ENCODE measurements at places on chromosomes 13 and 19. TPM values are rescaled to one million over a fixed set of nuclear protein-coding genes. Genes with fewer than 3 reads are reported as not detected.

Gene MYH14
- 64.4 TPM for total RNA-seq

Gene EDDM13
- total RNA-seq: not detected

Gene PEAK3
- not detected for total RNA-seq

Gene ZNF610
- total RNA-seq: 4.1 TPM

Gene TRAPPC6A
- total RNA-seq: 24.6 TPM

Gene SIGLEC10
- total RNA-seq: 1.6 TPM

Gene IGSF23
- total RNA-seq: 2.1 TPM

Gene FXYD1
- total RNA-seq: 7.5 TPM

Gene RNU6-9
- total RNA-seq: not detected

Gene URI1
- total RNA-seq: 63.6 TPM

Gene ATP7B
- 70.0 TPM for total RNA-seq

Gene VSIG10L
- 3.4 TPM for total RNA-seq

Gene AKT1S1
- 15.6 TPM for total RNA-seq

Gene MARK4
- total RNA-seq: 9.5 TPM

Gene ZIM2
- not detected for total RNA-seq

Gene KASH5
- total RNA-seq: not detected

Gene PLEKHG2
- total RNA-seq: 17.7 TPM

Gene TRIM13
- total RNA-seq: 22.2 TPM

Gene ZNF878
- 0.77 TPM for total RNA-seq

Gene FARP1
- 29.0 TPM for total RNA-seq

Gene LRRC4B
- total RNA-seq: 6.0 TPM

Gene RAB4B
- 20.2 TPM for total RNA-seq

Gene TMEM238
- total RNA-seq: 1.8 TPM

Gene GNA15
- total RNA-seq: 0.24 TPM

Gene ADAT3
- 5.3 TPM for total RNA-seq

Gene LRRC63
- total RNA-seq: not detected

Gene ZNF77
- 3.4 TPM for total RNA-seq

Gene CATSPERD
- total RNA-seq: not detected

Gene PSG6
- not detected for total RNA-seq

Gene PRODH2
- total RNA-seq: 5.1 TPM

Gene TBXA2R
- 0.12 TPM for total RNA-seq

Gene GPR183
- 5.2 TPM for total RNA-seq

Gene ZNF285
- total RNA-seq: 3.9 TPM

Gene SPRED3
- 0.68 TPM for total RNA-seq

Gene NCAN
- 0.03 TPM for total RNA-seq

Gene ZNF331
- 12.8 TPM for total RNA-seq

Gene GNG7
- total RNA-seq: 1.2 TPM

Gene PNPLA6
- 43.0 TPM for total RNA-seq

Gene LILRA1
- not detected for total RNA-seq

Gene LILRA2
- not detected for total RNA-seq

Gene DIRAS1
- total RNA-seq: 1.5 TPM

Gene JAK3
- 2.2 TPM for total RNA-seq

Gene PRSS57
- 2.4 TPM for total RNA-seq

Gene CEACAM7
- 6.3 TPM for total RNA-seq

Gene ZFR2
- total RNA-seq: 0.36 TPM

Gene LRRC8E
- 4.5 TPM for total RNA-seq

Gene ZNF90
- total RNA-seq: 8.7 TPM

Gene CCL25
- total RNA-seq: 1.2 TPM

Gene ZNF418
- 8.2 TPM for total RNA-seq

Gene ERICH6B
- not detected for total RNA-seq

Gene LCP1
- 30.6 TPM for total RNA-seq

Gene LILRA5
- total RNA-seq: not detected

Gene MYO16
- total RNA-seq: 0.23 TPM

Gene DPP9
- total RNA-seq: 17.6 TPM

Gene HCN2
- total RNA-seq: 0.44 TPM

Gene ZNF546
- 1.6 TPM for total RNA-seq

Gene KCNC3
- 0.24 TPM for total RNA-seq

Gene AP2S1
- total RNA-seq: 129 TPM
